Activated T-helper 2 cell treated with anti-CD3 and anti-CD28 coated beads, Interferon-gamma antibody, Interleukin-2, Interleukin-4, amounts not matched to agents 10 μg/mL and 5 μg/mL and 100 μg/mL, durations not matched to agents 14 hours and 24 hours and 36 hours (primary cell): ENCODE measurements at places on chromosomes 3 and 15. TPM values are rescaled to one million over a fixed set of nuclear protein-coding genes. Genes with fewer than 3 reads are reported as not detected.

ATR gene
- total RNA-seq: 29.1 and 32.8 TPM in 2 replicates

- H3K27ac ChIP-seq: peak overlapping the region; percentile 97
- no peaks in the 10 kb centered on the region for H3K27me3 ChIP-seq
- H3K4me1 ChIP-seq: peaks cover 89% of the 10 kb centered on the region
- no peak for DNase-seq
These were observed 19.9 kb downstream of the KLF13 start for GRCh38 chr15:31346367-31347066.

IL17RC gene
- total RNA-seq: 0.27 and 0.48 TPM in 2 replicates

DNAH1 gene
- 9.8 and 11.1 TPM in 2 replicates for total RNA-seq

GRCh38 chr3:47250309-47251060 lies 32.1 kb downstream of the KIF9 start:
- H3K4me3 ChIP-seq: no peak overlapping the region
- peaks cover 13% of the 10 kb centered on the region for H3K27me3 ChIP-seq
- no peaks in the 10 kb centered on the region for H3K4me1 ChIP-seq
- no peak for DNase-seq
- H3K27ac ChIP-seq: no peak overlapping the region

- H3K4me3 ChIP-seq: no peak overlapping the region
- no peak overlapping the region for H3K27ac ChIP-seq
These were observed 22.1 kb downstream of the GOLGA6A start for GRCh38 chr15:74060251-74060650.

DNA sequence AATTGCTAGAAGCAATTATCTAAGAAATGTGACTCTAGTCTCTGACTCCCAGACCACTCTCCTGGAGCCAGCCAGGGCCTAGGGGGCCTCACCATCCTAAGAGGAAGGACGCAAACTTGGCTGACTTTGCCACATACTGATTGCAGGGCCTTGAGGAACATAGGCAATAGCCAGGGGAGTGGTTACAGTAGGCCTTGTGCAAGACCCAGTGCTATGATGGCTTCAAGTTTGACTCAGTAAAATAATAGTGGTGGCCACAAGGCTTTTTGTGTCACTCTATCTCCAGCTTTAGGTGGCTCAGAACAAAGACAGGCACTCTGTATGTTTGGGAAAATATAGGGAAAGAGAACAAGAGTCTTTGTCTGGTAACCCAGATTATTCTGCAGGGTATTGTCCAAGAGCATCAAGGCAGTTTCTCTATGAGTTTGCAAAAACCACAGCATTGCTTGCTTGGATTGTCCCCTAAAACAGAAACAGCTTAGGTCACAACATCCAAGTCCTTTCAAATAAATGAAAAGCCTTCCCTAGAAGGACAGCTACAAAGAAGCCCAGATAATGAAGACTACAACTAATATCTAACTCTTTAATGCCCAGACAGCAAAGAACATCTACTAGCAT lies 631.5 kb downstream of the PYDC2 start:
- no peak overlapping the region for H3K27ac ChIP-seq
- no peaks in the 10 kb centered on the region for H3K4me1 ChIP-seq

DNA sequence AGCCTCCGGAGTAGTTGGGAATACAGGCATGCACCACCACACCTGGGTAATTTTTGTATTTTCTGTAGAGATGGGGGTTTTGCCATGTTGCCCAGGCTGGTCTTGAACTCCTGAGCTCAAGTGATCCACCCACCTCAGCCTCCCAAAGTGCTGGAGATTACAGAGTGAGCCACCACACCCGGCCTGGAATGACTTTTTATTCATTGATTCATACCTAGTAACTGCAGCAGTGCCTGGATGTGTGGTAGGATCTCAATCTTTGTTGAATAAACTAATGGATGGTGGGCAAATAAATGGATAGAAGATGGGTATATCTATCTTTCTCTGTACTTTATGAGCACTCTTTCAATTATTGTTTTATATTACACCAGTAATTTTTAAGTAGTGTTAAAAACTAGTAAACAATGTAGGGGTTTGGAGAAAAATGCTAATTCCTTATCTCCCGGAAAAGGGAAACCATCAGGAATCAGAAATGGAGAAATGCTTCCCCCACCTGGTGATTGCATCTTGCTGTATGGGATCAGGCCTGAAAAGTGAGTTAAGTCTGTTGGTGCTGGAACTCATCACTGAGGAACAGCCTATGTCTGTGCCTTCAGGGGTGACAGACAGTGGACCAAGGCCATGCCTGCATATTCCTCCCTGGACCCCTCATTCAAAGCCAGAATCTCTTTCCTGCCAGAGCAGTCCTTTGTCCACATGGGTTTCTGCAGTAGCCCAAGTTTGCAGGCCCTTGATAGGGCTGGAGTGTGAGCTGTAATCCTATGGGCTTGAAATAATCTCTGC lies 161.0 kb upstream of the CTDSPL start:
- no peaks in the 10 kb centered on the region for H3K36me3 ChIP-seq
- H3K4me1 ChIP-seq: no peaks in the 10 kb centered on the region

UBAP1L gene
- total RNA-seq: 6.0 and 6.3 TPM in 2 replicates

GRCh38 chr3:60826511-60826910 lies 424.7 kb downstream of the FHIT start:
- H3K4me1 ChIP-seq: no peaks in the 10 kb centered on the region
- no peak overlapping the region for H3K4me3 ChIP-seq
- no peaks in the 10 kb centered on the region for H3K36me3 ChIP-seq
- no peaks in the 10 kb centered on the region for H3K27me3 ChIP-seq
- no peak for DNase-seq
- H3K27ac ChIP-seq: no peak overlapping the region

DNA sequence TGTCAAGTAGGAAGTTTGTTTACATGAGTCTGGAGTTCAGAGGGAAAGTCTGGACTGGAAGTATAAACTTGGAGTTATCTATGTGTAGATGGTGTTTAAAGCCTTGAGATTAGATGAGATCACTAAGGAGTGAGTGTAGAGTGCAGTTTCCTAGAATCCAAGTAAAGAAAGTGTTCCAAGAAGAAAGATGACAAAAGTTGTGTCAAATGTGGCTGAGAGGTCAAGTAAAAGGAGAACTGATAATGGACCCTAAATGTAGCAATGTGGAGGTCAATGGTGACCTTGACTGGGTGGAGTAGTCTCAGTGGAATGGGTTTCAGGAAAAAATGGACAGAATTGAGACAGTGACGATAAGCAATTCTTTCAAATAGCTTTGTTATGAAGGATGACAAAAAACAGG lies 39.9 kb upstream of the ULK4 start:
- no peak for DNase-seq
- no peak overlapping the region for H3K27ac ChIP-seq
- H3K4me1 ChIP-seq: no peaks in the 10 kb centered on the region
- H3K4me3 ChIP-seq: no peak overlapping the region
- H3K36me3 ChIP-seq: no peaks in the 10 kb centered on the region
- peaks cover 5% of the 10 kb centered on the region for H3K27me3 ChIP-seq

TRPC1 gene
- total RNA-seq: 1.4 and 2.5 TPM in 2 replicates

- peaks cover 14% of the 10 kb centered on the region for H3K4me1 ChIP-seq
- H3K4me3 ChIP-seq: no peak overlapping the region
- peaks cover 57% of the 10 kb centered on the region for H3K36me3 ChIP-seq
- no peak for DNase-seq
- no peak overlapping the region for H3K27ac ChIP-seq
- H3K27me3 ChIP-seq: no peaks in the 10 kb centered on the region
These were observed 48.0 kb downstream of the KLHL6 start for GRCh38 chr3:183507551-183507950.

DNA sequence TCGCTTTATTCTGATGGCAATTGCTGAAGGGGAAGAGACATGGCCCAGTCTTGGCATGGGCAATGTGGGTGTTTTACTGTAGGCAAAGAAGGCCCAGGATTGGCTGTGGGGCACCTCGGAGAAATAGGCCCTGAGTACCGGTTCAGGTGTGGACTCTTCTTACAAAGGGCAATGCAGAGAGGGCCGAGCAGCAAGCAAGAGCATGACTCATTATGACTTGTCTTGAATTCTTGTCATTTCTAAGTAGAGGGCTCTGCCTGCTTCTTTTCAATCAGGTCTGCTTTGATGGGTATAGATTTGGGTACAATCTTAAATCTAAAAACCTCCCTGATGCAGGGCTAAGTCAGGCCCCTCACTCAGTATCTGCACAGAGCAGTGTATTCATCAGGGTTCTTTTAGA lies 14.8 kb upstream of the BUB1B start:
- H3K36me3 ChIP-seq: no peaks in the 10 kb centered on the region
- H3K27ac ChIP-seq: no peak overlapping the region
- DNase-seq: no peak
- H3K4me1 ChIP-seq: no peaks in the 10 kb centered on the region
- peaks cover 13% of the 10 kb centered on the region for H3K27me3 ChIP-seq
- no peak overlapping the region for H3K4me3 ChIP-seq

DNA sequence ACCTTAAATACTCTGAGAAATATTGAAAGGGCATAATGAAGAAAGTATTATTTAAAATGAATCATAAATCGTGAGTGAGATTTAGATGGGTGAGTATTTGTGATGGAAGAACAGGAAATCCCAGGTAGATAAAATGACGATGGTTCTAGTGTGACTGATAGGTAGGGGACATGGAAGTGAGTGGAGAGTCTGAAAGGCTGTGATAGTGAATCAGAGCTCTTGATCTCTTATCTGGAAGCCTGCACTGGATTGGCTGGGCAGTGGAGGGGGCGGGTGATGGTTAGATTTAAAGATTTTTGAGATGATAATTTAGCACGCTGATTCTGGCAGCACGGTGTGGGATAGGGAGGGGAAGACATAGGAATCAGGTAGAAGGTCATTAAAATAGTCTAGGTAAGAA lies 20.1 kb downstream of the HGD start:
- H3K36me3 ChIP-seq: no peaks in the 10 kb centered on the region
- no peak for DNase-seq
- no peaks in the 10 kb centered on the region for H3K4me1 ChIP-seq
- H3K27me3 ChIP-seq: peaks cover 23% of the 10 kb centered on the region

GRCh38 chr15:101526890-101527289 lies 37.4 kb upstream of the PCSK6 start:
- peaks cover 2% of the 10 kb centered on the region for H3K27me3 ChIP-seq
- H3K27ac ChIP-seq: no peak overlapping the region
- H3K36me3 ChIP-seq: no peaks in the 10 kb centered on the region
- no peaks in the 10 kb centered on the region for H3K4me1 ChIP-seq
- no peak overlapping the region for H3K4me3 ChIP-seq

CCDC66 gene
- 34.1 and 38.1 TPM in 2 replicates for total RNA-seq

CFAP91 gene
- not detected in 2 replicates for total RNA-seq

GABRR3 gene
- total RNA-seq: not detected in 2 replicates

DNA sequence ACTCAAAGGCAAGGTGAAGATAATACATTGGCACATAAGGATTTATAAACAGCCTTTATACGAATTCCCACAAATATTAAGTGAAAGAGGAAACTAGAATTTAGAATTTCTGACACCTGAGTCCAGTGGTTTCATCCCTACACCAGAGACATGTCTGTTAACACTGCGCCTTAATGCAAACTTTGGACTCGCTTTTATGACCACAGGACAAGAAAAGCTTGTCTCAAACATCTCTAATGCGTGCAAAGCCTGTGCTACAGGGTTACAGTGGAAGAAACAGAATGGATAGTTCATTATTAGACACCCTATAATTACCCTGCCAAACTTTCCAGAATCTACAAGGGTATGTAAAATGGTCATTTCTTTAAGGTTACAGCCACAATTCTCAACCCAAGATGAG lies 802.9 kb downstream of the GRM7 start:
- no peak overlapping the region for H3K27ac ChIP-seq
- H3K36me3 ChIP-seq: no peaks in the 10 kb centered on the region
- H3K4me1 ChIP-seq: no peaks in the 10 kb centered on the region
- DNase-seq: no peak
- no peak overlapping the region for H3K4me3 ChIP-seq

DNA sequence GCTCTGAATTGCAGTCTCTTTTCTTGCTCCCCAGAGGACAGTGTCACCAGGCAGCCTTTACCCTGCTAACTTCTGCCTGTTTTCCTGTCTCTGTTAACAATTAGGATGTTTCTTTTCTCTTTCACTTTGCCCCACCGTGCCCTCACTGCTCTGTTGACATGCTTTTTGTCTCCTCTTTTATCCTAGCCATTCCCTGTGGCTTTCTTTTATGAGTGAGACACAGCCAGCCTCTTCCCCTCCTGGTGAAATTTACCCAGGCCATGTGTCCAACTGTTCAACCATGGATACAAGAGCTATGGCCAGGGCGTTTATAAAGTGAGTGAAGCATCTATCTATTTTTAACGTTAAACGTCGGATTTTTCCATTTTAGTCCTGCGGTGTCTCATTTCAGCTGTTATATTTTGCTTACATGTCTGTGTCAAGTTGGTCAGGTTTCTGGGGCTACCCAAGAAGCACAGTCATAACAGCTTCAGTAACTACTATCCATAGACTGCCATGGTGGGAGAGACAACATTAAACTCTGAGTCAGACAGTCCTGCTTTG lies 443.2 kb upstream of the AZI2 start:
- no peak for DNase-seq
- H3K36me3 ChIP-seq: no peaks in the 10 kb centered on the region
- no peak overlapping the region for H3K27ac ChIP-seq
- H3K4me1 ChIP-seq: no peaks in the 10 kb centered on the region
- no peaks in the 10 kb centered on the region for H3K27me3 ChIP-seq

- H3K27ac ChIP-seq: no peak overlapping the region
- no peak for DNase-seq
- no peaks in the 10 kb centered on the region for H3K27me3 ChIP-seq
- H3K4me1 ChIP-seq: no peaks in the 10 kb centered on the region
- no peak overlapping the region for H3K4me3 ChIP-seq
These were observed 705.3 kb downstream of the NLGN1 start for GRCh38 chr3:174102866-174103265.

- no peak overlapping the region for H3K4me3 ChIP-seq
- H3K36me3 ChIP-seq: no peaks in the 10 kb centered on the region
- peaks cover 19% of the 10 kb centered on the region for H3K27me3 ChIP-seq
- H3K4me1 ChIP-seq: no peaks in the 10 kb centered on the region
- H3K27ac ChIP-seq: no peak overlapping the region
- no peak for DNase-seq
These were observed 24.2 kb upstream of the LRRC34 start for GRCh38 chr3:169836942-169837275.

DNA sequence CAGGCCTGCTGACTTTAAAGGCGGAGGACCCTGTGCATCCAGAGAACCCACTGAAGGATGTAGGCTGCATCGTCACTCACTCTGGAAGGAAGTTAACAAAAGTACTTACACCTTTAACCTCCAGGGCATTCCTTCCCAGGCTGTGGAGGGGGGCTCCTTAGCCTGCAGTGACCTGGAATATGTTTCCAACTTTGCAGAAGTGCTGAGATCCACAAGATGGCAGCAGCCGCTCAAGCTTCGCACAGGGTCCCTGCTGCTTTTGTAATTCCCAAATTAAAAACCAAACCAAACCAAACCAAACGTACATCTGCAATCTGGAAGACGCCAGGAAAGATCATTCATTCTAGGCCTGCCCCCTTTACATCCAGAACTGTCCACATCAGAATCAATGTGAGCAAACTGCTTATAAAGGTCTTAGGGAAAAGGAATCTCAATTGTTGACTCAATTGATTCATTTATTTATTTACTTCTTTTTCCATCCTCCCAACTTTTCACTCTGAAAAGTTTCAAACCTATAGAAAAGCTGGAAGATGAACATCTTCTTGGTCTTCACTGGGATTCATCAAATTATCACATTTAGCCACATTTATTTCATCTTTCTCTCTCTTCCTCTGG lies 70.5 kb upstream of the KLHL25 start:
- H3K36me3 ChIP-seq: no peaks in the 10 kb centered on the region
- peaks cover 15% of the 10 kb centered on the region for H3K27me3 ChIP-seq
- H3K4me3 ChIP-seq: no peak overlapping the region
- H3K4me1 ChIP-seq: no peaks in the 10 kb centered on the region
